ENCODE measurements at places on chromosomes 6 and 20.

DNA sequence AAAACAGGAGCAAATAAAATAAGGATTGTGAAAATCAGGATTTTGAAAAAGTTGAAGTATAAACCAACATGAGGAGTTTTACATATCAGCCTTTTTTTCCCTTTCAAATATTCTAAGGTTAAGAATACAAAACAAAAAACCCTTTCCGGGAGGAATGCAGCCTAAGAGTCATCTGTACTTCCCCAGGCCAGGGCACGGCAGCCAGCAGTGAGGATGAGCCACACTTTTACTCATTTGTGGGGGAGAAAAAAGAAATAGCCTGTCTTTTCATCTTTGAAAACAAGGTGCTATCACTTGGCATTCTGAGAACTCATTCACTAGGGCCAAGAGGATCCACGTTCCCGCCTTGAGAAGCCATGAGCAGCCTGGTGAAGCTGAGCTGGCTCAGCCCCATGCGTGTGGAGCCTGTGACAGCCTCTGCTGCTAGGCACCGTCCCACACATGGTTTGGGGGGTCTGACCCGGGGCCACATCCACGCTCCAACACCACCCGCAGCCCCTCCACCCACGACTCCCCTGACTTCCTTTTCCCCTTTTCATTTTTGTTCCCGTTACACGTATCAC lies 11.2 kb downstream of the SLC22A1 start:
- no peak for DNase-seq

- DNase-seq = no peak
These were observed 91.0 kb downstream of the YTHDF1 start for GRCh38 chr20:63124782-63125580.

DNA sequence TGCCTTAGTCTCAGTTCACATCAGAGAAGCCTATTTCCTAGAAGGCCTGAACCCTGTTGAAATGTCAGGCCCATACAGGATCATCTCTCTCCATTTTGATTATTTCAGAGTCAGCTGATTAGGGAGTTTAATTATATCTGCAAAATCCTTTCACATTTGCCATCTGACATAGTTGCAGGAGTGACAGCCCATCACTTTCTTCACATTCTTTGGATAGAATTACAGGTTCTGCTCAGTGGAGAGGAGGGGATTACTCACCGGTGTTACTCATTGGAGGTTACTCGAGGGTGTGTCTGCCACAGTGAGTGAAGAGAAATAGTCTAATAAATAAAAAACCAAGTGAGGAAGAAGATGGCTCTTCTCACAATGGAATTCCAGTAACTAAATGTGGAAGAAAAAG lies 216.8 kb downstream of the TMEM242 start:
- no peak for DNase-seq

GRCh38 chr6:33799454-33800113 lies 4.2 kb downstream of the MLN start:
- DNase-seq = no peak

DNA sequence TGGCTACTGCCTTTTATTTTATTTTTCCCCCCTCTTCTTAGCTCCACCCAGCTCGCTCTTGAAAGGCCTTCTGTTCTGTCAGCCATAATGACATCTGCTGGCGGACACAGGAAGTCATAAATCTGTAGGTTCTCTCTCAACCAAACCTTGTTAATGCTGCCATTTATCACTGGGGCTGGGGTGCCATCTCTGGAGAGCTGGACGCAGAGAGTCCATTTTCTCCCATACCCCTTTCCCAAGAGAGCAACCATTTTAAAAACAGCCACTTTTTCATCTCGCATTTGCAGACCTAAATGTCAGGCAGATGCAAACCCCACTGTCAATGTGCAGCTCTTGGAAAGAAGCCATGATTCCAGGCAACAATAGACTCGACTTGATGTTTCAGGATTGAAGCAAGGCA lies 13.0 kb upstream of the TSHZ2 start:
- DNase-seq = no peak

GRCh38 chr6:40568062-40568708 lies 19.0 kb downstream of the LRFN2 start:
- no peak for DNase-seq

- DNase-seq = peak; percentile 10
These were observed 15.9 kb upstream of the PCSK2 start for GRCh38 chr20:17210983-17211382.

DNA sequence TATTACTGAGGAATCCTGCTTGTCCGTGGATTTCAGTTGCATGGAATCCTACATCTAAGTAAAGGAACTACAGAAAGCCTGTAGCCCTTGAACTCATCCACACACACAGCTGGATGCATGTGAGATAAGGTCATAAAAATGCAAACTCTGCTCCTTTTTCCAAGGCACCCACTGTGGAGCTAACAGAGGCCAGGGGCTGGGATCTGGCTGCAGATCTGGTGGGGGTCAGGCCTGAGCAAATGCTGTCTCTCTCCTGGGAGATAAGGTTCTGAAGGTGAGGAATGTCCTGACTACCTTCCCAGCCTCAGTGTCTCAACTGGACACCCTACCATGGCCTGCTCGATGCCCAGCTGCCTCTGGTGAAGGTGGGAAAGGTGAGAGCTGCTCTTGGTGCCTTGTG lies 321.5 kb downstream of the LRFN2 start:
- DNase-seq = no peak

GRCh38 chr6:25874822-25875562 lies 949 bp upstream of the SLC17A3 start:
- DNase-seq = peak; percentile 55

- DNase-seq = peak; percentile 26
These were observed 146.5 kb upstream of the TOP1 start for GRCh38 chr20:40882152-40882551.

DNA sequence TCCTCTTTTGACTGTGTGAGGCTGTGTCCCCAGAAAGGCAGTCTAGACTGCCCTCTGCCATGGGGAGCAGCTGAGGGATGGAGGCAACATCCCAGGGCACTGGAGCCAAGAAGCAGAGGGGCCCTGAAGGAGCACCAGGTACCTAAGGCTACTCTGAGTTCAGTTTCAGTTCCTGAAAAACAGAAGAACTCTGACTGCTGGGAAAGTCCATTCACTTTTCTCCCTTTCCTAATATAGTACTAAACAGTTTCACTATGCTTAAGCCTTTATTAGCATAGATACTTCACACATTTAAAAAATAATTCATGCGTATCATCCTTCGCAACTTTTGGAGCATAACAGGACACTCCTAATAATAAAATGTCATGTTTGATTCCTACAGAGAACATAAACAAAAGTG lies 130.0 kb downstream of the FOXC1 start:
- DNase-seq = peak; percentile 60

DNA sequence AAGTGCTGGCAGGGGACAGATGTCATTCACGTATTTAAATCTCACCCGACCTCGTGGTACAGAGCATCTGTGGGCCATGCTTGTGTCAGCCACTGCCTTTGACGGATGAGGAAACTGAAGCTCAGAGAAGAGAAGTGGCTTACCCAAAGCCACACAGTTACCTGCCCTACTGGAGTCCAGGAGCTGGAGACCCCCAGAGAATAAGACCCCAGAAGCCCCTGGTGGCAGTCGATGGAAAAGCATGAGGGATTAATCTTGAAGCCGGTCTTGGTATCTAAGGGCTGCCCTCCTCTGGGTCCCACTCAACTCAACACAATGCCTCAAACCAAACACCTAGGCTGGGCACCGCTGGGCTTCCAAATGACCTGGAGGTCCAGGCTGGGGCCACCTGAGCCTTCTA lies 83.1 kb downstream of the GRM4 start:
- DNase-seq = no peak

- DNase-seq = no peak
These were observed 20.9 kb downstream of the FKBP1A start for GRCh38 chr20:1371830-1372539.

GRCh38 chr6:105994118-105994590 lies 92.0 kb upstream of the PRDM1 start:
- peak; percentile 80 for DNase-seq

DNA sequence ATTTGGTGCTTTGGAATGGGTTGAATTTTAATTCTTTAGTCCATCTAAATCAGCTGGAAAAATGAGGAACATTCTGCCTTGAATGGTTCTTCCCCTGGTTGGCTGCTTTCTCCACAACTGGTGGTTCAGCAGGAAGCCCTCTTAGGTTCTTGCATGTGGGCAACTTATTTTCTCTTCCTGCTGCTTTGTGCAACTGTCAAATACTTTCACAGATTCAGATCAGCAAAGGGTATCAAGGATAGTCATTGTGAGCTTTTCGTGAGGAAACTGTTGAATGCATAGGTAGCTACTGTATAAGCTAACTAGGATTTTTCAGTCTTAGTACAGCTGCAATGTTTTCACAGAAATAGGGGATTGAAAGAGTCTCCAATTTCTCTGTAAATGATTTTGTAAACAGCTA lies 72.9 kb upstream of the MRAP2 start:
- DNase-seq = peak; percentile 41

GRCh38 chr6:80872199-80872950 lies 765.9 kb downstream of the BCKDHB start:
- DNase-seq = no peak

GRCh38 chr20:38430679-38431325 lies 4.3 kb downstream of the SNHG17 start:
- no peak for DNase-seq

GRCh38 chr6:130076512-130076911 lies 58.1 kb downstream of the L3MBTL3 start:
- no peak for DNase-seq

GRCh38 chr6:139361211-139361610 lies 13.2 kb downstream of the CITED2 start:
- DNase-seq = peak; percentile 82

DNA sequence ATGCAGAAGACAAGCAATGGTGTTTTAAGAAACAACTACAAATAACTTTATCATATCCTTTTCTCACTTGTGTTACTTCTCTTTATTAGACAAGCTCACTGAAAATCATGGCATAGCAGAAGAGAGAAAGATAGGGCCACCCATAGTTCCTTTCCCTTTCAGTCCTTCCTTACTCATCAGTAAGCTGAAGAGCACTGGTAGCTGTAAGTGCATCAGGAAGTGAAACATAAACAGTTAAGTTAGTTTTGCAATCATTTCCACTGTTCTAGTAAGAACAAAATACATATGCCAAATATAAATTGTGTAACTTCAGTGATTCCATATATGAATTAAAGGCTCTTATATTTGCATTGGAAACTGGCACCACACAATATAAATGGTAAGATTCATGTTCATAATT lies 220.1 kb downstream of the HACE1 start:
- peak; percentile 98 for DNase-seq

DNA sequence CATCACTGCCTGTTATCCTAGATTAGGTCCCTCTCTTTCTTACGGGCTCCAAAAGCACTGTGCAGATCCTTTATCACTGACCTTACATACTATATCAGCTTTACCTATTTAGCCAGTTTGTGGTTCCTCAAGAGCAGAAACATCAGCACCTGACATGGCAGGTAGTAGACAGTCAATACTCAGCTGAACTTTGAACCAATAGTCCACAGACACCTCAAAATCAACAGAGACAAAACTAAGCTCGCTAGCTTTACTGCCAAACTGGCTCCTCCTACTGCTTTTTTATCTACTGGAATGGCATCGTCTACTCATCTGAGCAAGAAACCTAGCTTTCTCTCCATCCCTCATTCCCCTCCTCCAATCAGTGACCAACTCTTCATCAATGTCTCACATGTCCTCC lies 5.6 kb downstream of the IL17A start:
- no peak for DNase-seq

- DNase-seq = no peak
These were observed 61.1 kb downstream of the GRM4 start for GRCh38 chr6:34084591-34085290.

DNA sequence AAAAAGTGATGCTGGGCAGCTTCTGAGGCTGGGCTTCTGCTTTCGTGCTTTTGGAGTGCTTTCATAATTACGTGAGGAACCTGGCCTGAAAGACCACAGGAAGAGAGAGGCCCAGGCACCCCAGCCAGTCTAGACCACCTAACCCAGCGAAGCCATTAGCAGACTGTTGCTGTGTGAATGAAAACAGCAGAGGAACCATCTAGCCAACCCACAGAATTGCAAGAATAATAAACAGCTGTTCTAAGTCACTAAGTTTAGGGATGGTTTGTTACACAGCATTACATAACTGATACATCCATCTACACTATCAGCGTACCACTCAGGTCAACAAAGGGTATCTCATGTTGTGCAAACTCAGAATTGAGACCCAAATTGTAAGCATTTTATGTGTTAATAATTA lies 34.5 kb downstream of the FGD2 start:
- DNase-seq = peak; percentile 72

DNA sequence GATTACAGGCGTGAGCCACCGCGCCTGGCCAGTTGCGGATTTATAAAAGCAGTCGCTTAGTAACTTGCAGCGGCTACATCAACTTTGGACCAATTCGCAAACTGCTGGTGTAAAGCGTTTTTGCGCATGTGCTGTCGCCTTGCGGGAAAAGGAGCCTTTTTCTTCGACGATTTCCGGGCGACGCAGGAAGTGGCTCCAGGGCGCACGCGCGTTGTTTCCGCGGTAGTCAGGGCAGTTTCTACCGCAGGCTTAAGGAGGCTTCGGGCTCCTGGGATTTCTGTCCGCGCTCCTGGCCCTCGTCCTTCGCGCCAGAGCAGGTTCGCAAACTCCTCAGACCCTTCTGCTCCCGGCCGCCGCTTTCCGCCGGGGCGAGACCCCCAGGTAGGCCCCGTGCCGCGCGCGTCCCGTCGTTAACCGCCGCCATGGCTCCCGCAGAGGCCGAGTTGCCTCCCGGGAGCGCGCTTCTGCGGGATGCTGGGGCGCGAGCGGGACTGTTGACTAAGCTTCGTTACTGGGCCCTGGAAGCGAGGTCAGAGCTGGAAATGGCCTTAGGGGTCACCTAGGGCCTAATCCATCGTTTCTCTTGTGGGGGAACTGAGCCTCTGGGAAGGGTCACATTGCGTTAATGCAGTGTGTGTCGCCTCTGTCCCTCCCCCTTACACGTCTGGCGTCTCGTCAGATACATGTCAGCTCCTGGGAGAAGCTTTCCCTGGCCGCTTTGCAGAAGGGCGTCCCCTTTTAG lies at the start of gene RAE1:
TSS of gene RAE1 (plus strand) at position 214 of the 742 bp plus-strand sequence. CDS start 2,784 bp downstream, outside the sequence.
- peak; percentile 92 for DNase-seq

- DNase-seq = no peak
These were observed 23.5 kb downstream of the MOCS1 start for GRCh38 chr6:39910744-39911143.

- no peak for DNase-seq
These were observed 33.0 kb downstream of the PRPH2 start for GRCh38 chr6:42689371-42689770.

- DNase-seq = peak; percentile 44
These were observed 17.4 kb downstream of the CASS4 start for GRCh38 chr20:56429502-56429901.

DNA sequence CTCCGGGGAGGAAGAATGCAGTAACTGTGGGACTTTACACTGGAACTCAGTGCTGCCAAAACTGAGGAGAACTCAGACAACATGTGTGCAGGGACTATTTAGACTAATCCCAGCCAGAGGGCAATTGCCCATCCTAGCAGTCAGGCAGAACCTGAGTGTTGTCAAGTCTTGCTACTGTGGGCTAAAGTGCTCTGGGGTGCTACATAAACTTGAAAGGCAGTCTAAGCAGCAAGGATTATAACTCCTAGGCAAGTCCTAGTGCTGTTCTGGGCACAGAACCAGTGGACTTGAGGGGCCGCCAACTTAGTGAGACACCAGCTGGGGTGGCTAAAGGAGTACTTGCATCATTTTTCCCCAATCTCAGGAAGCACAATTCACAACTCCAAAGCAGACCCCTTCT lies 363.8 kb upstream of the PTCHD4 start:
- DNase-seq = no peak

- no peak for DNase-seq
These were observed 6.0 kb downstream of the PARD6B start for GRCh38 chr20:50737352-50737751.

GRCh38 chr20:17580895-17581294 lies 11.0 kb downstream of the DSTN start:
- no peak for DNase-seq

GRCh38 chr20:48395816-48396546 lies 431.8 kb downstream of the PREX1 start:
- no peak for DNase-seq
